Suppressor macrophage treated with lipopolysaccharide for 4 hours (primary cell): ENCODE measurements at places on chromosomes 11 and 22.

DNA sequence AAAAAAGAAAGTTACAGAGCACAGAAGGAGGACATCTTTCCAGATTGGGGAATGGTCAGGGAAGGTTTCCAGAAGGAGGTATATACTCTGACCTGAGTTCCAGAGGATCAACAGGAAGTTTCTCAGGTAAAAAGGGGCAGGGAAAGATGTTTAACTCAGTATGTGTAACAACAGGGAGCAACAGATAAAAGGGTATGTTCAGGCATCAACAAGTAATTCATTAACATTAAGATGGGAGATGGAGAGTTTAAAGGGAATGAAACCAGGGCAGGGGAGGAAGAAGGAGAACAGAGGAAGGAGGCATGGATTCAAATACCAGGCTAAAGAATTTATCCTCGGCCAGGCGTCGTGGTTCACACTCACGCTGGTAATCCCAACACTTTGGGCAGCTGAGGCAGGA lies 2.5 kb upstream of the DENND5A start:
- no peak for DNase-seq

- DNase-seq = peak; percentile 63
Measured at GRCh38 chr11:59152312-59152951, 9.8 kb downstream of the FAM111A start.

- no peak for DNase-seq
Measured at GRCh38 chr11:64572143-64572542, 18.9 kb upstream of the SLC22A12 start.

GRCh38 chr11:118971646-118972045 lies at the start of gene FOXR1:
FOXR1 (plus strand) TSS chr11:118971761; CDS start chr11:118971932, 171 bp downstream.
- DNase-seq = no peak

DNA sequence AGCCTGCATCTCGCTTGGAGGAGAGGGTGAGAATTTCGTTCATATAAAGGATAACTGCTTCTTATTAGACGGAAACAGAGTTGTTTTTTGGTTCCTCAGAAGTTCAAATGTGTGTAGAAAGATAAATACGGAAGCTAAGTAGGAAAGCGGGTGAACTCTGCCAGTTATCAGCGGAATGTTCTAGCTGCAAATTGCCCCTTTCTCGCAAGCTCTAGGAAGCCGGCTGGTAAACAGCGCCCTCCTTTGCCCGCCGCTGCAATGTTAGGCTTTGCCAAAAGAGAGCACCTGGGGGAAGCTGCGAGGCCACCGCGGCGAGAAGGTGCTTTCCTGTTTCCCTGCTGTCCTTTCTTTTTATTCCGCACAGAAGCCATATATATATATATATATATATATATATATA lies 67.0 kb downstream of the IGLL5 start:
- DNase-seq = peak; percentile 28

GRCh38 chr11:87254562-87254961 lies 216.8 kb downstream of the TMEM135 start:
- no peak for DNase-seq

GRCh38 chr11:115499891-115500290 lies 4.3 kb downstream of the CADM1 start:
- no peak for DNase-seq

- DNase-seq = peak; percentile 59
Measured at GRCh38 chr11:119108146-119108856, 1.2 kb downstream of the C2CD2L start.

GRCh38 chr11:10072841-10073240 lies 221.2 kb downstream of the SBF2 start:
- no peak for DNase-seq

DNA sequence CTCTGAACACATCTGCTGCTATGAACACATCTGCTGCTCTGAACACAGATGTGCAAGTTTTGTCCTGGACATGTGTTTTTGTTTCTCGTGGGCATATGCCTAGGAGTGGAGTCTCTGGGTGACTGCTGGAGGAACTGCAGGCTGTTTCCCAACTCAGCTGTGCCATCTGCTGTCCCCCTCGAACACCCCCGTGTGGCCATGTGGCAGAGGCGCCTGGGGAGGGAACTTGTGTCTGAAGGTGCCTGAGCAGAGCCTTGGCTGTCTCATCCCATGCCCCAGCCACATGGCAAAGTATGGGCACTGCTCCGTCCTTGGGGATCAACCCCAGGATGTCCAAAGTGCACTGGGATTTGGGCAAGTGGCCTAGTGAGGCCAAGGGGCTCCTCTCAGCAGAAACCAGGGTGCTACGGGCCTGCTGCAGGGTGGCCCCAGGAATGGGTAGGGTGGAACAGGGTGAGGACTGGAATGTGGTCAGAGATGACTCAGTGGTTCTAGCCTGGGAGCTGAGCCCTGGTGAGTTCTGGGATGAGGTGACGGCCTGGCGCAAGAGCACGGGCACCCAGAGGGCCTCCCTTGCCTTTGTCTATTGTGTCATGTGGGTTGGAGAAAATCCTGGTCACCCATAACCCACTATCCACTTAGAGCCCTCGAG lies 14.7 kb downstream of the GATD1 start:
- peak; percentile 52 for DNase-seq
